ENCODE measurements at places on chromosomes 3 and 15. TPM values are rescaled to one million over a fixed set of nuclear protein-coding genes. Genes with fewer than 3 reads are reported as not detected.

Gene ADAMTS17
- under 0.01 TPM for total RNA-seq

DNA sequence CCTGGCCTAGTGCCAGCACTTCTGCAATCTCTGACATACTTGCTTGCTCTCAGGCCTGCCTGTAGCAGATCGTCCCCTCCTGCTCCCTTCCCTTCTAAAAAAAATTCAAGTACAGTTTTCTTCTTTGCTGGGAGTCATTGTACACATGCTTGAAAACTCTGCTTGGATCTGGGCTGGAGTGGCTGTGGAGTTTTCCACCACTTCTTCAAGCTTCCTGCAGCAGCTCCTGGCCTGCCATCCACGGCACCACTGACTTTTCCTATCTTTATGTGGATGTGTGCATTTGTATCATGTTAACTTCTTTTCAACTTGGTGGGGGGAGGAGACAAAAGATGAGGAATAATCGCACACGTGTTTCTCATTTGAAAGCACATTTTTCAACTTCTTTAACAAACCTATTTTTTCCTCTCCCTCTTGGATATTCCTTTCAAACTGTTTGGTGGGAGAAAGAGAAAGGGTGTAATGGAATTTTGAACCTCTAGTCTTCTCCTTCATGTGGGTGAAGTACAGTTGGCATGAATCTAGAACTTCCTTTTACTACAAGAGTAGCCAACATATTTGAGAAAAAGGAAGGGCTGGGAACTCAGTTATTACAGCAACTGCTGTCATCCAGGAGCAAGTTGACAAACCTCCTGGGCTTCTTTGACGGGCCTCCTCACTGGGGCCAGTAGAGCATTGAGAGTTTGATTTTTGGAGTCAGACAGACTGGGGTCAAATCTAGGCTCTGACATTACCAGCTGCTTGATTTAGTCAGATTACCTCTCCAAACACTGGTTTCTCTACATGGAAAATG, 61.2 kb upstream of the LRTM1 start:
- DNase-seq = peak; percentile 91

- DNase-seq = no peak
Observed at GRCh38 chr15:65525622-65526021, 4.6 kb upstream of the HACD3 start.

GRCh38 chr3:45311953-45312801, 76.2 kb upstream of the LARS2 start:
- DNase-seq = no peak

DNA sequence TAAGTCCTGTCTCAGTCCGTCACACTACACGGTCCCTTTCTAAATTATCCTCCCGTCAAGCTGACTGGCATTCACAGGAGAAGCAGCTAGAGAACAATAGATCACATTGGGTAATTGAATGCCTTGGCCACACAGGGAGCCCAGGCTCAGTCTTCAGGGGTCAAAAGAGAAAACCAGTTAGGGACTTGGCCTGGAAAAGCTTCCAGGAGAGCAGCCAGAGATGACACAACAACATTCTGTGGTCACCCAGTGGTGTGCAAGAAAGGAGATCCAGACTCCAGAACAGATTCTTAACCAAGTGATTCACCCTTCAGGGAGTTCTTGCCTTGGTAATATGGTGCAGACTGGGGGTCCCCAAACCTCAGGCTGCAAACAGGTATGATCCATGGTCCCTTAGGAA, 15.9 kb downstream of the ARHGAP31 start:
- peak; percentile 93 for DNase-seq

All from fibroblast of villous mesenchyme (primary cell).